ENCODE measurements at places on chromosomes 3 and 15.

DNA sequence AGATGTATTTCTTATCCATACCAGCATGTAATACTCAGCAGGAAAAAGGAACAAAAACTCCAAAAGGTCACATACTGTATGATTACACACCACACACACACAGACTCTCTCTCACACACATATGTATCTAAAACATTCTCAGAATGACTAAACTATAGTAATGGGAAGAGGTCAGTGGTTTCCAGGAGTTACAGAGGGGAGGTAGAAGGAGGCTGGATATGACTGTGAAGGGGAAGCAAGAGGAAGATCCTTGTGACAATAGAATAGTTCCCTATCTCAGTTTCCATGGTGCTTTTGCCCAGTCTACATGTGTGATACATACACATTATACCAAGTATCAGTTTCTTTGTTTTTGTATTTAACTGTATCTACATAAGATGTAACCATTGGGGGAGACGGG lies 190.1 kb downstream of the IL5RA start:
- DNase-seq = no peak

DNA sequence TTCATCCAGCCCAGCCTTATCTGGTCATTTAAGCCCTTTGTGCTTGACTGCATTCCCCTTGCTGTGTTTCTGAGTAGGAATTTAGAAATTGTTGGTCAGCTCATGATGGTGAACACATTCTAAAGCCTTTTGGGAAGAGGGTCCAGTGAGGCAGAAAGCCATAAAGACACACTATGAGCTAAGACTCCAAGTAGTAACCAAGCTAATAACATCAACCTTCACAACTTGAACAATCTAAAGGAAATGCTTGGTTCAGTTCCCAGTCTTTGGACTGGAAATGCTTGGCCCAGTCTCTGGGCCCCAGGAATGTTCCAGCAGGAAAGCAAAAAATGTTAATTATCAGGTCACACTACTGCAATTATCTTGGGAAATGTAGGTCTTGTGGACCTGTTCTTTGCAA lies 7.7 kb downstream of the PLSCR1 start:
- DNase-seq = no peak

GRCh38 chr3:175346573-175347356 lies 487.6 kb downstream of the NAALADL2 start:
- no peak for DNase-seq

GRCh38 chr3:123491966-123492587 lies 43.2 kb upstream of the ADCY5 start:
- no peak for DNase-seq

- no peak for DNase-seq
Observed at GRCh38 chr15:69320977-69321554, 22.4 kb downstream of the PAQR5 start.

DNA sequence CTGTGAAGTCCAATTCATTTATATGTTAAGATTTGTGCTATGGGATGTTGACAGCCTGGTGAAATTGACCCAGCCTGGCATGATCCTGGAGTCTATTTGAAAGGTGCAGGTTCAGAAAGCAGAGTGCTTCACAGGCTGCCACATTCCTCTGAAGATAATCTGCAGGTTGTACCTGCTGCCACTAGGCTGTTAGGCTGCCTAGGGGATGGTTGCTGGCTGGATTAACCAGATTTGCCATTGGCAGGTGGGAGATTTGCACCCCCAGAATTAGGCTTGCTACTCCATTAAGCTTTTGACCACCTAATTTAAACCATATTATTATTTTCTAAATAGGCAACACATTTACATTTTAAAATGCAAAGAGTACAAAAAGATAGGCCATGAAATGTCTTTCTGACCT lies 85.8 kb upstream of the RASGRP1 start:
- DNase-seq = no peak

DNA sequence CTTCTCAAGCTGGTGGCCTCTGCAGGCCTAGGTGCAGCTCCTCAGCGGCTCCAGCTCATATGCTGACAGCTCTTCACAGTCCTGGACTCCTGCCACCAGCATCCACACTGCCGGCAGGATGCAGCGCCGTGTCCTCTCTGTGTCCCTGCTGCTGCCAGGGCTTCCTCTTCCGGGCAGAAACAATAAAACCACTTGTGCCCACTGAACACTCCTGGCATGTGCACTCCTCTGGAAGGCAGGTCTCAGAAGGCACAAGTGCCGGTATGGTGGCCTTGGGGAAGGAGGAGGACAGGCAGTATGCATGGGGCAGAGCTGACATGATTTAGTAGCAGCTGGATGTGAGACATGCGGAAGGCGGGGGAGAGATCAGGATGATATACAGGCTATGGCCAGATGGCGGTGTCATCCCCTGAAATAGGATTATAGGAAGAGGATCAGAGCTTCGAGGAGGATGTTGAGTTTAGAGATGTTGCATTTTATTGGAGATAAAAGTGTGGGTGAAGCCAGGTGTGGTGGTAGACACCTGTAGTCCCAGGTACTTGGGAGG lies 7.5 kb upstream of the MAN2A2 start:
- no peak for DNase-seq
